ENCODE measurements at places on chromosomes 7 and 10.

GRCh38 chr7:139559364-139560105 is 36.0 kb downstream of the CLEC2L start:
- no peak for DNase-seq

DNA sequence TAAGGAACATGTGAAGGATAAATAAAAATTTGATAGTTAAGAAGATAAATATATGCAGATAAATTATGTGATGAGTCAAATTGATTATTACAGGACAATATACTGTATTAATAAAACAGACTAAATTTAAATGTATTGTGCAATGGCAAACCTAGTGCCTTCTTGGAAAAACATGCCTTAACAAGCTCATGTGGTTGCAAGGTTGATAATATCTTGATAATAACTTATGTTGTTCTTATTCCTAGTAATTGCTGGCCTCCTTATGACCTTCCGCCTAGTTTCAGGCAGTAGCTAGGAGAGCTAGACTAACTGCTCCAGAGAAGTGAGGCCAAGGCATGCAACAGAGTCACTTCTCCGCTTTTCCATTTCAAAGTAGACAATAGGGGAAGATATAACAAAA is 7.6 kb upstream of the RAB11FIP2 start:
- DNase-seq = no peak

DNA sequence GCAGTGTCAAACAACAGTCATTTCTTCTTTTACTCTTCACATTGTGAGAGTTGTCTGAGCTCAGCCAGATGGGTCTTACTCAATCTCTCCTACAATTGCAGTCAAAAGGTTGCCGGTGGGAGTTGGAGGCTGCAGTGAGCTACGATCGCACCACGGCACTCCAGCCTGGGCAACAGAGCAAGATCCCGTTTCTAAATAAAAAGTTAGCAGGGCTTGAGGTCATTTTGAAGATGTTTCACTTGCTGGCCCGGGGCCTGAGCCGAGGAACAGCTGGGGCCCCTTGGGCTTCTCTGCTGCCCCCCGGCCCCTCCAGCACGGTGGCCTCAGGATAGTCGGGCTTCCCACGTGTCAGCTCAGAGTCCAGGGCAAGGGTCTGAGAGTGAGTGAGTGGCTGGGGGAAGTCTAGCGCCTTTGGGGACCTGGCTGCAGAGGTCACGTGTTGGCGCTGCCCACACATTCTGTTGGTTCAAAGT is 40.4 kb downstream of the GTF2IRD1 start:
- DNase-seq = no peak

DNA sequence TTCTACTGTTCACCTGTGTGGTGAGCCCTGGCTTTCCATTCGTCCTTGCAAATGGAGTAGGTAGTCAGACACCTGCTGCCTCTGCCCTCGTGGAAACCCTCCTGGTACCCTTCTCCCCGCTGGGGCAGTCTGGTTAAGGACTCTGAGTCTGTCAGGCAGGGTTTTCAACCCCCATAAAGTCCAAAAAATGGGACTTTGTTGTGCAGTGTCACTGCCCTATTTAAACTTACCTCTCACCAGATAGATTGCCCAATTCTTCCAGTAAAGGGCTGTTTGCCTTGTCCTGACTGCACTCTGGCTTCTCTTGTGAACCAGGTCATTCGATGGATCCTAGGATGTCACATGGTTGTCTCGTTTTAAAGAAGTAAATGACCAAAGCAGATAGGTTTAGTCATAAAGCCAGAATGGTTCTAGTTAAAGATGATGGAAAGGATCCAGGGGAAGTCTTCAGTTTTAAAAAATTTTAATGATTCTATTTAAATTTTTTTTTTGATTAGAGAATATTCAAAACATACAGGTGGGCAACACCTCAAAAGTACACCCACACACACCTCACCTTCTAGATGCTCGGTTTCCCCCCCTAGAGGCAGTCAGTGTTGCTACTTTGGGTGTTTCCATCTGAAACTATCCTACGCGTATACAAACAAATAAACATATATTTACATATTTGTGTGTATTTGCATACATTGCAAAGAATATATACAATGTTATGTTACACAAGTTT is 22.0 kb downstream of the TMEM176B start:
- DNase-seq = no peak

GRCh38 chr7:111561654-111561903 is 713 bp downstream of the IMMP2L start:
- no peak for DNase-seq

- DNase-seq = no peak
These were observed 48.9 kb downstream of the ZCCHC24 start for GRCh38 chr10:79396520-79396919.

All from iPS DF 19.7 (cell line).